ENCODE measurements at places on chromosomes 5 and 9. TPM values are rescaled to one million over a fixed set of nuclear protein-coding genes. Genes with fewer than 3 reads are reported as not detected.

The OR1Q1 gene
- polyA plus RNA-seq = not detected

GRCh38 chr5:32523625-32524024, 61.7 kb upstream of the SUB1 start:
- no peak for DNase-seq

- no peak for DNase-seq
These were observed 194.8 kb upstream of the TBCA start for GRCh38 chr5:77970891-77971290.

GRCh38 chr9:37936965-37937364, 33.0 kb upstream of the SLC25A51 start:
- no peak for DNase-seq

GRCh38 chr5:128681764-128682592, 143.9 kb upstream of the FBN2 start:
- no peak for DNase-seq

The ORM2 gene
- not detected for polyA plus RNA-seq

The PAPPA gene
- polyA plus RNA-seq = 2.4 TPM

GRCh38 chr9:80074439-80074838, 502.7 kb downstream of the TLE4 start:
- no peak for DNase-seq

DNA sequence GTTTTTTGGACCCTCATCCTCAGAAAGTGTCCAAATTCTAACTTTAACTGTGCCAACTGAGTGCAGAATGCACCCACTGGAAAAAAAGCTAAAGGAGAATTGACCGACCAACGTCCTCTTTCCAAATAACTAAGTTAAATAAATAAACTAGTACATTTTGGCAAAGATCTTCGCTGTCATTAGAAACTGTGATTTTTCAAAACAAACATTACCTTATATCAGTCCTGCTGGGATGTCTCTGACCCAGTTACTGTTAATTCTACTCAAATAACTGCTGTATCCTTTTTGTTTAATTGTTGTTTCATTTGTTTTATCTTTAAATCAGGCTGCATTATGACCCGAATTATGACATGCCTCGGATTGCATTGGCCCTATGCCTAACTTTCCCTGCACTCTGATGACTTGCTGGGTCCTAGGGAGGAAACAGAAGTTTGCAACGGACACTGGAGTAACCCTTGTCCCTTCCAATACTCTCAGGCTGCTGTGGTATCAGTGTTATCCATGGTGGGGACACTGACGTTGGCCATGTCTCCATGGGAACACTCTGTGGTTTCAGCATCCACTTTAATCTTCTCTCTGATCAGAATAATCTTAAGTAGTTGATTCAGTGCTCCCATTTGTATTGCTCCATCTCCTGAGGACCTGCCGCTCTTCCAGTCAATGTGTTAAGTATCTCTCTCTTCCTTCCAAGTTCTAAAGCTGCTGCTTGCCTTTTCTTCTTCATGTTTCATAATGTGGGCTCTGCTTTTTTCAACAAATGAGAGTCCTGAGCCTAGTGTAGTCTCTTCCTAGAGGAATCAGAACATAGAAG, 11.1 kb upstream of the IFNA5 start:
- DNase-seq = no peak

GRCh38 chr9:137157618-137158415, 12.0 kb downstream of the LRRC26 start:
- DNase-seq = no peak

The PCDHA6 gene
- not detected for polyA plus RNA-seq

DNA sequence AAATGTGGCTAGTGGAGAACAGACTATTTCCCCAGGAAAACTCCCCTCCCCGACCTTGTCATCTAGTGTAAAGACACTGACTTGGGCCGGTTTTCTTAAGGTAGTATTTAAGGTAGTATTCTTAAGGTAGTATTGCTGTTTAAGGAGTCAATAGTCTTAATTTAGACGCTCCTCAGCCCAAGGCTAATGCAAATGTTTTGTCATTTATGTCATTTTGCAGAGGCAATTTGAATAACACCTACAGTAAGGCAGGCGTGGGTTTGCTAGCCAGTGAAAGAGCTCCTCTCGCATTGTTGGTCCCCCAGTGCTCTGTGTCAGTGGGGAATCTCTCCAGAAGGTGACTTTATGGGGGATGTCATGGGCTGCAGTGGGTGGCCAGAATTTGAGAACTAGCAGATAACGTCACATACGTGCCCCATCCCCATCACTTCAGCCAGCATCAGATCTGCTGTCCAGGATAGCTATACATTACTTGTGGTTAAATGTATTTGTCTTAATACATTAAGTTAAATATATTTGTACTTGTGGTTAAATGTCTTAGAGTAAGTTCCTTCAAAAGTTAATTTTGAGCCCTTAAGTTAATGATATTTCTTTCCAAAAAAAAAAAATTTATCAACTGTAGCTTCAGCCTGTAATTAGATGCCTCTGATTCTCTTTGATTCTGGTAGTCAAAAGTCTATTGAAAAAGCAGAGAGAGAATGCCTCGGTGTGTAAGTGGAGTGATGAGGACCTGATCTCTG, 2.6 kb downstream of the PPP1R26 start:
- DNase-seq = no peak

The PTGS1 gene
- 4.2 TPM for polyA plus RNA-seq

The GPR150 gene
- 0.20 TPM for polyA plus RNA-seq

DNA sequence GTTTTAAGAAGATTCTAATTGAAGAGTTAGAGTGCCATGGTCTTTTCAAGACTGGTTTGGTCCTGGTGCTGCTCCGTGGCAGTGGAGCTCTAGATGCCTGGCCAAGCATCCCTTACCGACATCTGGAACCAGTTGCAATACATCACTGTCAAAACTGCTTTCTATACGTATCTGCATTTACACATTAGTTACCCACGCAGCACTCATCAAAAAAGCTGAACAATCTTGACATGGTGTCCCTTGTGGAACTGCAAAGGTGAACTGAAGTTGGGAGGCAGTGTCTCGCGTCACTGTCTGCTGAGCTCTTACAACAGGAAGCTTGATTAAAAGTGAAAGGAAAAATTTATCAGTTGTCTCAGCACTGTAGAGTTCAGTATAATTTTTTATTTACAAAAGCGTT, 82.6 kb downstream of the PBX3 start:
- no peak for DNase-seq

- DNase-seq = no peak
These were observed 60.8 kb downstream of the MEGF10 start for GRCh38 chr5:127351418-127351817.

- DNase-seq = no peak
These were observed 43.8 kb downstream of the SPRY4 start for GRCh38 chr5:142281008-142281367.

The DPYSL3 gene
- 160 TPM for polyA plus RNA-seq

- no peak for DNase-seq
These were observed 116.9 kb downstream of the FGF1 start for GRCh38 chr5:142568996-142569335.

The NMUR2 gene
- 0.35 TPM for polyA plus RNA-seq

DNA sequence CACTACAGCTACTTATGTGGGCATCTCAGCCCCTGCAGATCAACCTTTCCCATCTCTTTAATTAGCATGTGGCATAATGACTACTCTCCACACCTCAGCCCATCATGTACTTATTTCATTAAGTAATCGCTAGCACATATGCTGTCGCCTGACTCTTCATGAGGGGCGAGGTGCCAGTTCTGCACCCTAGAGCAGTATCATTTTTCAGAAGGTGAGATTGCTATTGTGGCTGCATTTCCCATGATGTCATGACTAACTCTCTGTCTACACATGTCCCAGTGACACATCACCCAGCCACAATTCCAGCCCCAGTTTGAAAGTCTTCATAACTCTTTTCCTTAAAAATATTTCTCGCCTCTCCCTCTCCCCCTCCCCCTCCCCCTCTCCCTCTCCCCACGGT, 7.6 kb upstream of the F2RL1 start:
- no peak for DNase-seq

GRCh38 chr9:105908069-105908468, 213.7 kb downstream of the TMEM38B start:
- DNase-seq = no peak

The KCNIP1 gene
- polyA plus RNA-seq = not detected

DNA sequence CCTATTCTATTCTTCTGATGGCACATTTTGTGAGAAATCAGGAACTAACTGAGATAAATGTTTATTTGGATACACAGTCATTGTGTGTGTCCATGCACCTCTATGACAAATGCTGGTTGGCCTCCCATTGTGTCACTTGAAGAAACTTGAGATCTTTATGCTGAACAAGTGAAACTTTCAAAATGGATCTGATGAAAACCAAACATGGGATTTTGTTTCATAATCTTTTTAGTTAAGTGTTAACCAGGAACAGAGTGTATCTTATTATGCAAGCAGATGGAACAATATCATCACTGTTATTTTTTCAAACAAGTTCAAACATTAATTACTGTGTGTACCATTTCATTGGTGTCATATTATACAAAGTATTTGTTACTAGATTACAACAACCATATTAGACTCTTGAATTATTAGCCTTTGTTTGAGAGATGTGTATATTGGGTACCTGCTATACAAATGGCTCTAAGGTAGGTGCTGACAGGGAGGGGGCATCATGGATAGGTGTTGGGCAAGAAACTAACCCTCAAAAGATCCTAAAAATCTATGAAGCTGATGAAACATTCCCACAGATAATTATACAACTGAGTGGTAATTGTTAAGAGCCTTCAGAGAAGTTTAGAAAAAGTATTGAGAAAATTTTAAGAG, 159.8 kb downstream of the PALM2AKAP2 start:
- DNase-seq = no peak

DNA sequence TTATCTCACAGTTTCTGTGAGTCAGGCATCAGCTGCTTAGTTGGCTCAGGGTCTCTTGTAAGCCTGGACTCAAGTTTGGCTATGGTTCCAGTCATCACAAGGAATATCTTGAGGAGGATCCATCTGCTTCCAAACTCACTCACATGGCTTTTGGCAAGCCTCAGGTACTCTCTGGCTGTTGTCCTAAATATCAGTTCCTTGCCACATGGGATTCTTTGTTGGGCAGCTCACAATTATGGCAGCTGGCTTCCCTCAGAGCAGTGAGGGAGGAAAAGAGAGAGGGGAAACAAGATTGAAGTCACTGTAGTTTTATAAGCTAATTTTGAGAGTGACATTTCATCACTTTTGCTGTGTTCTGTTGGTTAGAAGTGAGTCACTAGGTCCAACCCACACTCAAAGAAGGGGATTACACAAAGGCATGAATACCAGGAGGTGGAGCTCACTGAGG, 144.5 kb downstream of the GCNT1 start:
- DNase-seq = no peak

DNA sequence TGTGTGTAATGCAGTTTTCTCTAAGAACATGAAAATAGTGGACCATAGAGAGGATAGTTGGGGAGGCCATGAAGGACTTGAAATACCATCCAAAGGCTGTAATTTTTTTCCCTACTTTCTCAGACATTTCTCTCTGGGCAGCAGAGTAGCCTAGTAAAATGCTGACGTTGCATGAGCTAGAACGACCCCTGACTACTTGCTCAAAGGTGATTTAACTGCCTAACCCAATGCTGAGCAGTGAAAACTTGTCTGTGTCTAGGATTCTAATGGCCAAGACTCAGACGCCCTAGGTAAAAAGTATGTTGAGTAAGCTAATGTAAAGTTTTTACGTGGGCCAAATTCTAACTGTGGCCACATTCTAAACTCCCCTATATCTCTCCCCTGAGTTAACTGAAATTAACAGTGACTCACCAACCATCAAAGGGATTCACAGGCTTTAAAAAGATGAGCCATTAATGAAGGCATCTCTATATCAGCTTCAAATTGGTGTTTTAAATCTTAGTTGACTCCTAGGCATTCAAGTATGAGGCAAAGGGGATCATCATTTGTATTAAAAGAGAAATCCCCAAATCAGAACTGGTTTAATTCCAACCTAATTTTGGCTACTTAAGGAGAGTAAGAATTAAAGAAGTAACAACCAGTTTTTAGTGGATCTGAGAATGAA, 121.0 kb upstream of the GAS1 start:
- DNase-seq = no peak

GRCh38 chr5:176574297-176574591, 25.1 kb downstream of the CDHR2 start:
- no peak for DNase-seq

GRCh38 chr9:35869621-35870216, 482 bp downstream of the OR13J1 start:
- no peak for DNase-seq

The FCHSD1 gene
- 7.8 TPM for polyA plus RNA-seq

- DNase-seq = no peak
These were observed 27.0 kb downstream of the CEL start for GRCh38 chr9:133088756-133089155.

The TMEM232 gene
- polyA plus RNA-seq = 1.0 TPM

DNA sequence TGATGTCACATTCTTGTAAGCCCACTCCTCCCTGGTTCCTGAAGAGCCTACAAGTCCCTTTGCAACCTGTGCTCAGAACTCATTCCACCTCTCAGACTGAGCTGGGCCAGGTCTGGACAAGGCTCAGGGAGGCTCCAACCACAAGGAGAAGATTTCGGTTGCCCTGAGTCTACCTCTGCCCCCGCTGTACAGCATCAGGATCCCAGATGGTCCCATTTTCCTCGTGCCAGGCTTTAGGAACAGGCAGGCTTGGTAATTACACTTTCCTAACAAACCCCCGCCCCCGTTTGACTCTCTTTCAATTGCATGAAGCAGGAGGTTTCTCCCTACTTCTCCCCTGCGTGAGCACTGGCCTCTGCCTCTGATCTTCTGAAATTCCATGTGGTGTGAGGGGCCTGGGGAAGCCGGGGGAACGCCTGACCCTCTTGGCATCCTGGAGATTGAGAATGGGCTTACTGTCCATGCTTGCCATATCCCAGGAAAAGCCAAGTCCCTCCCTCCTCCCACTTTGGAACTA, 86.9 kb upstream of the CTNNA1 start:
- DNase-seq = no peak

The MBLAC2 gene
- 6.5 TPM for polyA plus RNA-seq

The STPG3 gene
- not detected for polyA plus RNA-seq

The IFNE gene
- not detected for polyA plus RNA-seq

The TLR4 gene
- polyA plus RNA-seq = 10.1 TPM
